BE2C (cell line): ENCODE measurements at places on chromosomes 12 and 14.

- DNase-seq = no peak
Observed at GRCh38 chr12:92619026-92619425, 83.8 kb upstream of the PLEKHG7 start.

- no peak for DNase-seq
Observed at GRCh38 chr14:34710744-34711143, 3.6 kb downstream of the CFL2 start.

GRCh38 chr14:63276016-63276415, 42.7 kb downstream of the GPHB5 start:
- DNase-seq = no peak

DNA sequence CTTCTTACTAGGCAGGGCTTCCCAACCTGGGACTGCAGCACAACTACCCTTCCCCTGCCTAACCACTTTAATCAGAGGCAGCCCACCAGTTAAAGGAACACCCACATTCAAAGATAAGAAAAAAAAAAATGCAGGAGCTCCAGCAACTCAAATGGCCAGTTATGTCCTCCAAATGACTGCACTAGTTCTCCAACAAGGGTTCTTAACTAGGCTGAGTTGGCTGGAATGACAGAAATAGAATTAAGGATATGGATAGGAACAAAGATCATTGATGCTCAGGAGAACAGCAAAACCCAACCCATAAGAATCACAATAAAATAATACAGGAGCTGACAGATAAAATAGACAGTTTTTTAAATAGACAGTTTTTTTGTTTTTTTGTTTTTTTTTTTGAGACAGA, 154.2 kb downstream of the PLCZ1 start:
- no peak for DNase-seq

DNA sequence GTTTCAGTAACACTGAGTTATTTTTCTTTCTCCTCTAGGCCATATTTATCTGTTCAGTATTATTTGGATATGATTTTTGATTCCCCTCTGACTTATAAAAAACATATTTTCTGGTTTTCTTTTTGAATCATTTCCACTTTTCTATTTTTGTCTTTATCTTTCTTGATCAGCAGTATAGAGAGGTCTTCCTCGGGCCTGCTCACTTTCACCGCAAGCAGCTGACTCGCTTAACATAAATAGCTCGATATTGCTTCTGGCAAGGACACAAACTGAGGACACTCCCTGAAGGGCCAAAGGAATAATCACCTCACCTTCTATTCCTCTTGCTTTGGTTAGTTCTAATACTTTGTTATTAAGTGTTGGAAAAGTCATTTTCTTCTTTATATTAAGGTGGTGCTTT, 25.8 kb upstream of the TRHDE start:
- DNase-seq = no peak
